M059J (cell line): ENCODE measurements at places on chromosomes 13 and 19. TPM values are rescaled to one million over a fixed set of nuclear protein-coding genes. Genes with fewer than 3 reads are reported as not detected.

The ZNF415 gene
- 4.8 and 8.4 TPM in 2 replicates for total RNA-seq

The SERTM1 gene
- not detected in 2 replicates for total RNA-seq

The ZNF230 gene
- 4.3 and 9.2 TPM in 2 replicates for total RNA-seq

The INAFM1 gene
- 1.9 and 6.0 TPM in 2 replicates for total RNA-seq

The RGL3 gene
- total RNA-seq = 2.5 and 3.7 TPM in 2 replicates

The ZNF836 gene
- total RNA-seq = 12.0 and 12.8 TPM in 2 replicates

The OSCAR gene
- total RNA-seq = not detected in 2 replicates

The PLK5 gene
- not detected in 2 replicates for total RNA-seq

The CBY2 gene
- total RNA-seq = not detected in 2 replicates

The DHDH gene
- 0.15 TPM in 1 of 2 replicates, not detected in the other for total RNA-seq

The GRK1 gene
- total RNA-seq = not detected in 2 replicates

The SIGLEC12 gene
- total RNA-seq = not detected in 2 replicates

The ARL11 gene
- not detected in 2 replicates for total RNA-seq

The SRRM5 gene
- 0.05 and 0.30 TPM in 2 replicates for total RNA-seq

The OVOL3 gene
- total RNA-seq = 0.39 TPM in 1 of 2 replicates, not detected in the other

The ZNF813 gene
- total RNA-seq = 3.7 and 4.2 TPM in 2 replicates

The GARIN5A gene
- 0.20 and 1.1 TPM in 2 replicates for total RNA-seq

The COL4A2 gene
- 110 and 205 TPM in 2 replicates for total RNA-seq

The ALKBH7 gene
- total RNA-seq = 65.4 and 72.6 TPM in 2 replicates

The CEACAM6 gene
- total RNA-seq = not detected in 2 replicates

The RAB3A gene
- total RNA-seq = 3.4 and 5.6 TPM in 2 replicates

The FCHO1 gene
- total RNA-seq = 0.20 and 2.1 TPM in 2 replicates

The GRIN2D gene
- 0.42 and 1.2 TPM in 2 replicates for total RNA-seq

The ZNF90 gene
- 0.42 and 0.49 TPM in 2 replicates for total RNA-seq

The EDNRB gene
- total RNA-seq = 2.2 and 3.6 TPM in 2 replicates

The GJA3 gene
- total RNA-seq = not detected in 2 replicates

The FGF22 gene
- not detected in 2 replicates for total RNA-seq

The NOVA2 gene
- total RNA-seq = 0.10 TPM in 2 replicates

The ZNF527 gene
- total RNA-seq = 4.1 and 4.6 TPM in 2 replicates

The FCER2 gene
- not detected in 2 replicates for total RNA-seq

The GRIK5 gene
- 0.07 TPM in 1 of 2 replicates, not detected in the other for total RNA-seq

The ERICH4 gene
- not detected in 2 replicates for total RNA-seq

The ZNF730 gene
- 0.81 and 3.6 TPM in 2 replicates for total RNA-seq

The PROZ gene
- total RNA-seq = not detected in 2 replicates

The ZNF154 gene
- not detected in 2 replicates for total RNA-seq

The DCLK1 gene
- 1.2 and 2.0 TPM in 2 replicates for total RNA-seq
